Nucleus accumbens (tissue), 56 donors: ENCODE measurements at places on chromosomes 7 and 10.

DNA sequence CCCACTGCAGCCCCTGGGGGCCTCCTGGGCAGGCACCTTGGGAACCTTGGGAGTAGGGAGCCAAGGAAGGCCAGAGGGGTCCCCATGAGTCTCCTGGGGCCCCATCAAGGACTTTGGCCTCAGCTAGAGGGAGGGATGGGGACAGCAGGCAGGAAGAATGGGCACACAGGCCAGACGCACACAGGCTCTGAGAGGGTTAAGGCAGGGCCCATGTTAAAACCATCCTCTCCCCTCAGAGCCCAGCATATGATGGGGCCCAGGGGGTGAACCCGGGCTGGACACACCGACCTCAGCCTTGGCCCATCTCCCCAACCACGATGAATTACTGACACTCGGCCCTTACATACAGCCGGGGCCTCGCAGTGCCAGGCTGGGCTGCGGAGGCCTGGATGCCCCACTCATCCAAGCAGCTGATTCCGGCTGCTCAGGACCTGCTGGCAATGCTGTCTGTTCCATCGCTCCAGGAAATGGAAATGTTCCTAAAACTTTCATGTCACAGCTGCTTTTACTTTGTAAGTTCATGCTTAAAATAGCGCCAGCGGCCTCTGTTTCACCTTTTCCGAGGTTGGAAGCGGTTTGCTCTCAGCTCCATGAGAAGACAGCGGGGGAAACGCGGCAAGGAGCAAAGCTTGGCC is 17.3 kb upstream of the INPP5A start:
- DNase-seq: no peak

DNA sequence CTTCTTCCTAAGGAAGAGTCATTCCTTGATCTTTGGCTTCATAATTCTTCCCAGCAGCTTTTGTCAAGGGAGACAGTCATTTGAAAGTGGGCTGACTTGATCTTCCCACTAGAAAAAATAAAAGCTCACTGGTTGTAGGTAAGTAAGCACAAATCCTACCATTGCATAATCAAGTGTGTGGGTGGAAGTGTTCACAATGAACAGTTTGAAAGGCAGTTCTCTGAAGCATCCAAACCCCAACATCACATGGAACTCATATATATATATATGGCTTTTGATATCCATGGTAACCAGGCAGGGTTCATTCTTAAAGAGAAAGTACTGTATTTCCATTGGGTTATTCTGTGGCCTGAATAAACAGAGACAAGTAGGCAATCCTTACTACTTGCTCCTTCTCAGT is 51.6 kb downstream of the ARMH3 start:
- no peak for DNase-seq

DNA sequence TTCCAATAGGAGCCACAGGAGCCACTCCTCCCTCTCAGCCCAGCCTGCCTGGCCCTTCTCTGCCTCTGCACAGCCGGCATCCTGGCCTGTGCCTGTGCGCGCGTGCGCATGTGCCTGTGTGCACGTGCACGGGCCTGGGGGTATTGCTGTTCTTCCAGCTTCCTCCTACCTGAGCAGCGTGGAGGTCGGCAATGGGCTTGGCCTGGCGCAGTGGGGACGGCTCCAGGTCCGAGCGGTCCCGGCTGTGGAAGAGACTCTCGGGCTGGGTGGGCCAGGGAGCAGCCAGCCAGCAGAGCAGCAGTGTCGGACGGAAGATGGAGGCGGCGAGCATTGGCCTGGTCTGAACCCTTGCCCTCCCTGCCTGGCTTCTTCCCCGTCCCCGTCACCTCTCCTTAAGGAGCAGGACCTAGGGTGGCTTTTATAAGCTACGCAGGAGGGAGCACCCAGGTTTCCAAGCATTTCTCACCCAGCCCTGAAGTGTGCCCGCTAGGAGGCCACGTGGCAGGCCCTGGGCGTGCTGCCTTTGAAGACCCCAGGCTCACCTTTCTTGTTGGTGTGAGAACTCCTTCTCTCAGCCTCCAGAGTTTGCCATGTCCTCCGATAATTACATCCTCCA is at the start of gene MMP21:
MMP21 (minus strand) TSS at position 331 of the 616 bp plus-strand sequence; CDS start at position 331, 0 bp downstream.
- DNase-seq: no peak

DNA sequence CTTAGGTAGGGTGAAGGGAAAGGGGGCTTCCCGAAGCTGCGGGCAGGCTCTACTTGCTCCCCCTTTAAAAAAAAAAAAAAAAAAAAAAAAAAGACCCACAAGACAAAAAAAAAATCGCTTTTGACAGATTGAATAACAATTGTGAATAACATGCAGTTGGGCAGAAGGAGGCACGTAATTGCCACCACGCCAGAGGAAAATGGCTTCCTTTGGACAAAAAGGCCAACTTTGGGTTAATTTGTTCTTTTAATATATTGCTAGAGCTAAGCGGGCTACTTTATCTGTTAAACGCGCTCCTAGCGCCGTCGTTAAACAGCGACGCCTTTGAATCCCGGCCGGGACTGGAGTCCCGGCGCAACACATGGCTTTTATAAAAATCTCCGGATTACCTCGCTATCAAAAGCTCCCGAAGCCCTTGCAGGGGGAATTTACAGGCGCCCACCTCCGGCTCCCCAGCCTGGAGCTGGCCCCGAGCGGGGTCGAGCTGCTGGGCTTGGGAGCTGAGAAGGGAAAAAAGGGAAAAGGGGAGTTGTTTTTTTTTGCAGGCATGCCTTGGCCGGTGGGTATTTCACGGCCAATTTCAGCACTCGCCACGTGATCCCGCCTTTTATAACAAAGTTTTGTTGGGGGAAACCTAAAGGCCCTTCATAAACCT is 1.2 kb downstream of the HOXA11 start:
- no peak for DNase-seq

GRCh38 chr7:11188529-11189310 is 215.0 kb downstream of the PHF14 start:
- no peak for DNase-seq

- DNase-seq: no peak
Observed at GRCh38 chr10:95755511-95756004, 405 bp upstream of the ENTPD1 start.

DNA sequence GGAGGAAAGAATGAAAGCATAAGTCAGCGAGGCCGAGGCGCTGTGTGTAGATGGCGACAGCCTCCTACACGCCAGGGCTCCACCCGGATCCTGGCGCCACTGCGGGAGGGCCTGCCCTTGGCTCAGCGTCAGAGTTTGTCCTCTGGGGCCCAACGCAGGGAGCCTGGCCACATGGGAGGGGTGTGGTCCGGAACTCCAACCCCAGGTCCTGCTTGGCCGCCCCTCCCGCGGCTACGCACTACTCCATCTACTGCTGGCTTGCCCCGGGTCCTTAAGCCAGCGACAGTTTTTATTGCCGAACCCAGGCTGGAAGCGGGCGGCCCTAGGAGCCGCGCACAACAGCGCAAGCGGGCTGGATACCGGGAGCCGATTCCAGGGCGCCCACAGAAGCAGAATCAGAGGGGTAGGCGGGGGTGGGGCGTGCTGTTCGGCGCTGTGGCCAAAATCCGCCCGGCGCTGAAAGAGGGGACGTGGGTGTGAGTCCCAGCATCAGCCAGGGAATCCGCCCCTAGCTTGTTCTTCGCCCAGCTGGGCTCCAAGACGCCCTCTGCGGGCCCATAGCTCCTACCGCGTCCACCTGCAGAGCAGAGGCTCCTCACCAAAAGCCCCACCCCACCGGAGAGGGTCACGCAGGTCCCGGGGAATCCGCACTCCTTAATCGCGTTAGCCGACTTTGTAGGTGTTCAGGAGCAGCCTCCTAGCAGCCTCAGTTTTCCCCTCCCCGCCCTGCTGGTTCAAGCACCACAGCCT is 4.5 kb downstream of the KAZALD1 start:
- no peak for DNase-seq

DNA sequence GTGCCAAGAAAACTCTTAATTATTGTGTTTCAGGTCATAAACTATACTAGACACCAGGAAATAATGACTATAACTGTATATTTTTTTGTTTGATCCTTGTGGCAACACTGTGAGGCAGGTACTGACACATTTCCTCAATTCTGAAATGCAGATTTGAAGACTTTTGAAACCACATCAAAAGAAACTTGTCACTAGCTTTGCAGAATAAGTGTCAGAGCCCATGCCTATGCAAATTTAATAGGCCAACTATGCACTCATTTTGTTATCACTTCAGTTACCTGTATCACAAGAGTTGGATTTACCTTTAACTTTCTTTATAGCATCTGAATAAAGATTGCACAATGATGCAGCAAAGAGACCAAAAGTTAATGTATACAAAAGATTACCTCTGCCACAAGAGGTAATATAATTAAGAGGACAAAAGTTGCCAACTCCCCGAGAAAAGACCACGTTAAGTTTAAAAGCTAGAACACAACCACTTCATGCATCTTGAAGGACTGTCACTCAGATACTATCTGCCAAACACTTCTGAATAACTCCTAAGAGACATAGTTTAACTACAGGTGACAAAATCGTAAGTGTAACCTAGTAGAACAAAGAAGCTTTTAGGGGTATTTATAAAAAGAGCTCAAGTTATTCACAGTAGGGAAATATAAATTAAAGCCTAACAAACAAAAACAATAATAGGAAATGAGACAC is 80.5 kb downstream of the ELAPOR2 start:
- DNase-seq: no peak

GRCh38 chr10:86536294-86536861 is 14.8 kb upstream of the WAPL start:
- DNase-seq: no peak

DNA sequence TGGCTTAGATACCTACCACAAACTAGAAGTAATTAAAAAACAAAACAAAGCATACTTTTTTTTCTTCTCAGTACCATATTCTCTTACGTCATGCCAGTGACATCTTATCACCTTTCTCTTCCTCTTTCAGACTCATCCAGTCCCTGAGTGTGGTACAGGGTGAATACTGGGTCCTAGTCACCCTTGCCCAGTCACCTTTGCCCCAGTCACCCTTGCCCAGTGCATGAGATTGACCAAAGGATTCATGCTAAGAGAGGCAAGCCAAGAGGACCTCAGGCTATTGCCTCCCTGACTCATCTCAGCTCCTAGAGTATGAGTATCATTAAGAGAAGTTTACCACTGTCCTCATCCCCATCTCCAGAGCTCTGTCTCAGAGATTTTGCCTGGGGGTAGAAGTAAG is 10.0 kb upstream of the TSPAN12 start:
- no peak for DNase-seq

DNA sequence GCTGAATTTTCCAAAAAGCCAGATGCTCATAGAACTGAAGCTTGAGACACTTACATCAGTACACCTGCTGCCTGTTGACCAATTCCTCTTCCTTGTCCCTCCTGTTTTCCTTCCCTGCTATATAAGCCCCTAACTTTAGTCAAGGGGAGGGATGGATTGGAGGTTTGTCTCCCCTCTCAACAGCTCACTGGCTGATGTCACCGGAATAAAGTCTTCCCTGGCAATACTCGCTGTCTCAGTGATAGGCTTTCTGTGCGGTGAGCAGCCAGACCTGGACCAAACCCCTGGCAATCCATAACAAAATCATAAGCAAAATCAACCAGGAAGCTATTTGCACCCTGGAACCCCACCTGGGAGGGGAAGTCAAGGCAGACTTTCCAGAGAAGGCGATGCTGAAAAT is 929 bp upstream of the IRF5 start:
- DNase-seq: no peak

GRCh38 chr7:124722292-124722691 is 43.3 kb downstream of the GPR37 start:
- DNase-seq: no peak

GRCh38 chr7:23335136-23335535 is 36.0 kb downstream of the MALSU1 start:
- DNase-seq: no peak

GRCh38 chr7:149022756-149023360 is 5.4 kb downstream of the PDIA4 start:
- no peak for DNase-seq

DNA sequence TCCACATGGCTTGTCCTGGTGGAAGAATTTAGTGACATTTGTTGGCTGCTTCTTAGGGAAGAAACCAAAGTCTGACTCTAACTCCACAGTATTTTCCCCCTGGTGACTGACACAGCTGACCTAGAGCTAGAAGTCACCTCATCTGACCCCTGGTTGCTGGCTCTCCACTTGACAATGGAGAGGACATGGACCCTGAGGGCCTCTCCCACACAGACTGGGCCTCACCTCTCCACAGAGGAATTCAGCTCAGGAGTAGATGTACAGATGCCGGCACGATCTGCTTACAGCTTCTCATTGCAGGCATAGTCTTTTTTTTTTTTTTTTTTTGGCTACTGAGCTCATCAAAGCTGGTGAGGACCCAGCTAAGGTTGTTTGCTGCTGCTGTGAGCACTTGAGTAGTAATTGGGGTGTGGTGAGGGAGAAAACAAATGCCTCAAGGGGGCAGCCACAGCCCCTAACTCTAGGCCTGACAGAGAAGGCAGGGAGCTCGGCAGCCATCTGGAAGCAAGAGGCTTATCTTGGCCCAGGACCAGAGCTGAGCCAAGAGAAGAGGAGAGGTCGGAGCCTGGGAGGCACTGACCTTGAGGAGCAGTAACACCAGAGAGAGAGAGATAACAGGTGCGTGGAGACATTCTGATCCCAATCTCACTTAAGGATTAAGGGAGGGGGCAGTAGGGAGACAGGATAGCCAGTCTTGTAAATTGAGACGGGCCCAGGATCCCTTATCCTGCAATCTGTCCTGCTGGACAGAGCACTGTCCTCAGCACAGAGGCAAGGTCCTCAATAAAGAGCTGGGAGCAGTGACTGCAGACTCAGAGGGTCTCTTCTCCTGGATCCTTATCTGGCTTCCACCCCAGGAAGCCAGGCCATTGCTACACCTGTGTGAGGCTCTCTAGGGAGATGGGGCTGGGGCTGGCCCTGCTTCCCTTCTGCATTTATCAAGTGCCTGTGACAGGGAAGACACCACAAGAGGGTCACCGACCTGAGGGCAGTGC is 9.4 kb downstream of the PRSS58 start:
- DNase-seq: no peak

DNA sequence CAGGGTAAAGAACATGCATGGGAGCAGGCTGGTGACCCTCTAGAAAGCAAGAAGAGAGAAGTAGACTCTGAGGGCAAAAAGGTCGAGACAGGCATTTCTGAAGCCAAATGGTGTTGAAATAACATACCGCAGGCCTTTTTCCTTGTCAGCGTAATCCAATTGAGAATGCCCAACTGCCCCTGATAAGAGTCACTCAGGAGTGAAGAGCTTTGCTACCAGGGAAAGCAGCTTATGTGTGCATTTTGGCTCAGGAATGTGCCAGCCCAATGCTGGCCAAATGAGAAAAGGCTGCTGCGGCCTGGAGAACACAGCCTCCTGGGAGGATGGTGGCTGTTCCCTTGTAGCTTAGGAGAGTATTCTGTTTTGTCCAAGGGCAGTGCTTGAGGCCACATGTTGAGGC is 61.4 kb upstream of the NFKB2 start:
- no peak for DNase-seq

GRCh38 chr7:84412161-84412969 is 217.8 kb upstream of the SEMA3A start:
- DNase-seq: no peak

- no peak for DNase-seq
Observed at GRCh38 chr10:113718969-113719822, 32.3 kb upstream of the PLEKHS1 start.

- DNase-seq: no peak
Observed at GRCh38 chr10:71075759-71076472, 136.5 kb upstream of the UNC5B start.

GRCh38 chr10:61169294-61169693 is 225.3 kb upstream of the RHOBTB1 start:
- DNase-seq: no peak
